ENCODE measurements at places on chromosomes 1 and 21.

- no peak for DNase-seq
Measured at GRCh38 chr1:110288111-110288510, 51.1 kb upstream of the RBM15 start.

DNA sequence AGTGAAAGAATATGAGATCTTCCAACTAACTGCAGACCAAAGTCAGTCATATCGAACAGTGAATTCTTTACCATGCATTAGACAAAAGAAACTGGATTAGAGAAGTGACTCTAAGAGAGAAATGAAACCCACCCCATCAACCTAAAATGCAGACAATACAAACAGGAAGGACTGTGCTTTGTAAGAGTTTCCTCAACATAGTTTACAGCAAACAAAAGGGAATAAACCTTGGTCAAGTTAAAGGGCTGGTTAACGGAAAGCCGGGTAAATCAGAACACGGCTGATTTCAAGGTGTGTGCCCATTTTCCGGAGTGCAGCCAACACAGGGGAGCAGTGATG, 39.2 kb downstream of the SIPA1L2 start:
- DNase-seq, result no peak

DNA sequence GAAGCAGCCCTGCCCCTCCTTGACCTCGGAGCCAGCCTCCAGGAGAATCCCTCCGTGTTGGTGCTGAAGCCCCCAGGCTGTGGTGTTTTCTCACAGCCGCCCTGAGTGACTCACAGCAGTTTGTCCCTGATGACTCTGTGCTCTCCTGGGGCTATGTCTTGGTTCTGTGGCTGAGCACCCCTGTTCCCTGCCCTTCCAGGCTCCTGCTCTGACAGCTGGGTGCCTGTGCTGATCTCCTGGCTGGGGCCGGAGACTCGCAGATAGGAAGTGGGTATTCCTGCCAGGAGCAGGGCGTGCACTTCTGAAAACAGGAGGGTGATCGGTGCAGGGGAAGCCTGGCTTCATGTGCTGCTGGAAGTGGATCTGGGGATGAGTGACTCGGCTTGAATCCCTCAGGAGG, 34.5 kb downstream of the POFUT2 start:
- DNase-seq, result no peak

DNA sequence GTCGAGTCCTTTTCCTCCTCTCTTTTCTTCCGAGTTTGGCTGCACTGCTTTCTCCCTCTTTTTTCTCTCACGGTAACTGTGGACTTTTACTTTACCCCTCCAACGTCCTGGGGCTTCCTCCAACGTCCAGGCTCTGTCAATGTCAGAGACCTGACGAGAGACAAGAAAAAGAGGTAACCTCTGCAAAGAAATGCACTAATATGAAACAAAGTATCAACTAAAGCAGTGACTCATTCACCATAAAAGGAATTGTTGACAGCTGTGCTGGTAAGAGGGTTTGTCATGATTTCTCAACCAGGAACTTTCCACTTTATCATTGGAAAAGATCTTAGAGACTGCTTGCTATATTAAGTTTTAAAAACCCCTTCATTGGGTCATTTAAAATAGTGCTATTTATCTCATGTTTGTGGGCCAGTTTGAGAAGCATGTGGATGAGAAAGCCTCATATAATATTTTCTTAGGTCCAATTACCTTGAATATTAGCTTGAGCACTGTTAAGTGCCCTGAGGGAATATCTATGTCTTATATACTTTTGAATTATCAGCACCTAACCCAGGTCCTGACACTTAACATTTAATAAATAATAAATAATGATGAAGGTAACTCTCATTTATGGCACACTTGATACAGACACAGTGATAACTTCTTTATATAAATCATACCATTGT, at the start of gene GBP2:
Gene GBP2 (minus strand): TSS at position 202 of the 668 bp plus-strand sequence. CDS start 4,148 bp downstream, outside the sequence.
- no peak for DNase-seq

DNA sequence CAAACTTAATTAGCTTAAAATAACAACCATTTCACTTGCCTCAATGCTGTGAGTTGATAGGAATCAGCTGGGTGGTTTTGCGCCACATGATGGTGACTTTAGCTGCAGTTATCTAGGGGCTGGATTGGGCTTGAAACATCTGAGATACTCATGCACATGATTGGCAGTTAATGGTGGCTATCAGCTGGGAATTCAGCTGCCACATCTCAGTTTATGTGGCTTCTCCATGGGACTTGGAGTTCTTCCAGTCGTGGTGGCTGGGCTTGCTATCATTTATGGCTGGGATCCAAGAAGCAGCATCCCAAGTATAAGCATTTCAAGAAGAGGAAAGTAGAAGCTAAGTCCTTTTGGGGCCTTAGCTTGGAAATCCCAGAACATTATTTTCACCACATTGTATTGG, 36.4 kb downstream of the PDC start:
- no peak for DNase-seq

GRCh38 chr1:205570173-205570501, 61.7 kb downstream of the ELK4 start:
- DNase-seq, result no peak

DNA sequence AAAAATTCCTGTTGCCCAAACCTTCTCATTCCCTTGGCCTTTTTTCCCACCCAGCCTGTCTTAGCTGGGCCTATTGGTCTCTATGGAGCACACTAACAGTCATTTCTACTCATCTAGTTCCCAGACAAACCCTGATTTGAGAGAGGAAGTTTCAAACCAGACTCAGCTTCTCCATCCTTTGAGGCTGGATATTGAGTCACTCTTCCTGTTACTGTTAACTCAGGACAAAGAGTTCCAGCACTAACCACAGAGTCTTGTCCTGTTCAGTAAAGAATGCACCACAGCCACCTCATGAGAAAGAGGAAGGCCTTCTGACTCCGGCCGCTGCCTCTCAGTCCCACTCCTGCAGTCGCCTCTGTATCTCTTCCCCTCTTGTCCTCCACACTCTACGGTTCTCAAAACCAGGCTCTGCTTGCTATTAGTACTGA, 137.8 kb downstream of the PTPRC start:
- DNase-seq, result no peak

- DNase-seq, result no peak
Measured at GRCh38 chr1:167723707-167724323, 2.0 kb downstream of the MPZL1 start.

DNA sequence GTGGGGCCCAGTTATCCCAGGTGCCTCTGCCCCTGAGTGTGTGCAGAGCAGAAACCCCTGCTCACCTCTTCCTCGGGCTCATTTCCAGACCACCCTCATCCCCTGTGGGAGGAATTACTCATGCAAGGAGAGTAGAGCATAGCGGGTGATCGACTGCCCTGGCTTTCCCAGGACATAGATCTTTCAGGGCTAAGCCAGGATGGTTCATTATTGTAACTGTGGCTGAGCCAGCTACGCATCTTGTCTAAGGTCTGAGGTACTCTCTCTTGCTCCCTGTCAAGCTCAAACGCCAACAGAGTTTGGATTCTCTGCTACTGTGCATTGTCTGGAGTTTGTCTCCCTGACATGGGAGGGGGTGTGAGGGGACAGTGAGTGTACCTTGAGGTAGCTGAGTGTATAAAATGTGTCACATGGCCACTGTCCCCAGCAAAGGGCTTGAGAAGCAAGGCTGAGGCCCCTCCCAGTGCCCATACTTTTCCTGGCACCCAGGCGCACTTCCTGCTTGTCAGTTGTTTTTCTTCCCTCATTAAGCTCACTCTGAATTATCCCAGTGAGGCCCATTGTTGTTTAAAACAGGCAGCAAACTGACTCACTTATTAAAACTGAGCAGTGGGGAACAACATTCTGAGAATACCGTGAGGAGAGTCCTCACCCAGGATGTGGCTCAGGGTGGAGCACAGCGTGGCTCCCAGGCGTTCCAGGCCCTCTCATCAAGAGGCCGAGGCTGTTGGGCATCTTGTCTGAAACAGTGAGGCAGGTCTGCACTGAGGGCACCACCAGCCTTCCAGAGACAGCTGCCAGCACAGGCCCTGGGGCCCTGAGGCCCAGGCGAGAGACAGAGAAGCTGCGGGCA, 92.9 kb downstream of the LAMC2 start:
- no peak for DNase-seq

- DNase-seq, result no peak
Measured at GRCh38 chr1:210989905-210990304, 144.0 kb downstream of the KCNH1 start.

DNA sequence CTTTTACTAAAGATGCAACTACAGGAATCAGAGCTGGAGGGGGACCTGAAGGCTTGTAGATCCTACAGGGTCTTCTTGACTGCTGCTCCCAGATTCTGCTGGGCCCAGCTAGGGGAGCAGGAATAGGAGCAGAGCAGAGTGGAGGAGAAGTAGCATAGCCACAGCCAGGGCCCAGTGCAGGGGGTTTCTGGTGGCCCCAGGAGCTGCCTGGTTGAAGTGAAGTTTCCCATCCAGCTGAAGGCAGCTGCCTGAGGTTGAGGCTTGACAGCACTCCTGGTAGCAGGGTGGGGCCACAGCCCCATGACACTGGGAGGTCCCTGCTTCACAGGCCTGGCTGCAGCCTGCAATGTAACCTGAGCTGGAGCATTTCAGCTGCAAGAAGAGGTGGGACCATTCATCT, 2.0 kb upstream of the INPP5B start:
- no peak for DNase-seq

DNA sequence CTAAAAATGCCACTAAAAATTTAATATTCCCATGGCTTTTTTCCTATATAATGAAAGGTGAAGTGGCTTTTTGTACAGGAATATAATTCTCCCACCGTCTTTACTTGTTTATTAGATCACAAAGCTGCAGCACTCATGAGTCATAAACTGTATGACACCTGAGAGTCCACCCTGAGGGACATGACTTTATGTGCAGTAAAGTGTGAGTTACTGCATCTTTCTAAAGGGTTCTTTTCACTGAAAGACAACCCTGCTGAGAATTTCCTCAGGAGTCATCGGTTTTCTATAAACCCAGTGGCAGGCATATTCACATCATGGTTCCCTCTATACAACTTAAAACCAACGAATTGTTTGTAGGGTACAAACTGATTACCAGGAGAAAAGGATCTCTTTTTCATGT, 77.4 kb downstream of the APP start:
- no peak for DNase-seq

- no peak for DNase-seq
Measured at GRCh38 chr1:210801501-210801900, 332.4 kb downstream of the KCNH1 start.

Measured in NCI-H748 treated with DMSO at 0.1 percent for 48 hours (cell line).